D721Med (cell line): ENCODE measurements at places on chromosomes 4 and X.

DNA sequence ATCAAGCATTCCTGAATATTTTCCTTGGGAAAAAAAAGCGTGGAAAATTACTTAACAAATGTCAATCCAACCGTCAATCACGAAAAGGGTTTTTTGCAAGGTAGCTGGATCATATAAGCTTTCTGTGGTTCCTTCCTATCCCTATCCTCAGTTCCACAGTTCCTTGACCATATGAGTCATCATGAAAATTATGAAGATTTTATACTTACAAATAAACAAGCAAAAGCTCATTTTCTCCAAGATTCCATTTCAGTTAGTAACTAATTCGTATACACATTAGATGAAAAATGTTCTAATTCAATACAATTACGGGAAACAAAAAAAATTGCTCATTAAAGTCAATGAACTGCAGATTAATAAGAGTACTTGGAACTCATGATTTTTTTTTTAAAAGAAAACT is 228.8 kb downstream of the NSUN7 start:
- DNase-seq = no peak

GRCh38 chr4:15878011-15878410 is 60.5 kb downstream of the FGFBP1 start:
- no peak for DNase-seq

DNA sequence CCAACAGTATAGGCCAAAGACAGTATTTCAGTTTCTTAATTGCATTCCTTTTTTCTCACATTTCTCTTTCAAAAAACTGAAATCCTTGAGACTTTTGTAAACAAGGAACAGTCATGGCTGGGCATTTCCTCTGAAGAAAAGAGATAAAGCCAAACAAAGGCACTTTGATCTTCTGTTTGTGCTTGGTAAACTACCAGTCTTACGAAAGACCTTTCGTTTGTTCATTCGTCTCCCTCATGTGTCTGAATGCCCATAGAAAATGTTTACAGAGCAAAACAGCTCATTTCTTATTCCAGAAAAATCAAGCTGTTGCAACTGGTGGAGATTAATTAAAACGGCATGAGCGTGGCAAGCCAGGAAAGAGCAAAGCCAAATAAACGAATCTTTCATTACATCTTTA is 178.0 kb downstream of the GASK1B start:
- DNase-seq = no peak

GRCh38 chrX:107840971-107841370 is 15.3 kb downstream of the MID2 start:
- no peak for DNase-seq
